ENCODE measurements at places on chromosomes 1 and 21.

GRCh38 chr1:34276606-34277005, 99.9 kb downstream of the C1orf94 start:
- DNase-seq, result no peak

- DNase-seq, result no peak
These were observed 134.0 kb upstream of the FAM78B start for GRCh38 chr1:166300767-166301166.

DNA sequence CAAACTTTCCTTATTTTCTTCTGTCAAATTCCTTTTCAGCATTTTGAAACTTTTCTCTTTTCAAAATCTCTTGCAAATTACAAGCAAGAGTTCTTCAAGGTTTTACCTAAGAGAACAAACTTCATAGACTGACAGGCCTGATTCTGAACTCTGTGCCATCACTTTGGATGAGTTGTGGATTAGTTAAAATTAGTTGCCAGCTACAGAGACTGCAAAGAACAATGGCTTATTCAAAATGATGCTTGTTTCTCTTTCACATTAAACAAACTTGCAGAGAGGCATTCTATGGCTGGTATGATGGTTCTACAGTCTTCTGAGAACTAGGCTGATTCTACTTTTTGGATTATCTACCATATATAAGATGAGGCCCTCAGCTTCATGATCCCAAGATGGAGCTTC, 3.8 kb downstream of the LRRC8B start:
- DNase-seq, result no peak

- DNase-seq, result no peak
These were observed 245.4 kb downstream of the NPHP4 start for GRCh38 chr1:5746611-5747425.

- DNase-seq, result no peak
These were observed 5.5 kb upstream of the OLFML2B start for GRCh38 chr1:162029157-162029556.

DNA sequence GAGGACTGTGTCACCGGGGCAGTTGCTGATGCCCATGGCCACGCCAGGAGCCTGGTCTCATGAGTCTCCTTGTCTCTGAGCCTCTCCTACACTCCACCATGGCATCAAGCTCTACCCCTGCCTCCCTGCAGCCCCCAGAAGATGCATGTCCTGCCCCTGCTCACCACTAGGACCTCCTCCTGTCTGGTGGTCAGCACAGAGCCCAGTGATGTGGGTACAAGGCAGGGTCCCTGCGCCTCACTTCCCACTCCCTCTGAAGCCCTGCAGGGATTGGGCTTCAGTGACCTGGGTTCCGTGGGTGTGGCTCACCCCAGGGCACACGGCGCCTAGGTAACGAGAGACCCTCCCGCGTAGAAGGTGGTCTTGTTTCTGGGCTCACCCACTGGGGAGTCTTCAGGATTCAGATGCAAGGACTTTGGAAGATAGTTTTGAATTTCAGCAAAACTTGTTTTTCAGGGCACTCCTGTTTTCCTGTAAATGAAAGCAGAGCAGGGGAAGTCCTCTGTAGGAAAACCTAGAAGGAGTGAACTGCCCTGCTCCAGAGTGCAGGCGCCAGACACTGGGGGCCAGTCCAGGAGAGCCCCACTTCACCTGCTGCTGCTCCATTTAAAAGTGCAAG, 2.8 kb downstream of the COL18A1 start:
- no peak for DNase-seq

GRCh38 chr1:89465201-89465600, 59.4 kb upstream of the LRRC8B start:
- no peak for DNase-seq

- DNase-seq, result no peak
These were observed 46.2 kb downstream of the MAP3K7CL start for GRCh38 chr21:29176471-29177120.

DNA sequence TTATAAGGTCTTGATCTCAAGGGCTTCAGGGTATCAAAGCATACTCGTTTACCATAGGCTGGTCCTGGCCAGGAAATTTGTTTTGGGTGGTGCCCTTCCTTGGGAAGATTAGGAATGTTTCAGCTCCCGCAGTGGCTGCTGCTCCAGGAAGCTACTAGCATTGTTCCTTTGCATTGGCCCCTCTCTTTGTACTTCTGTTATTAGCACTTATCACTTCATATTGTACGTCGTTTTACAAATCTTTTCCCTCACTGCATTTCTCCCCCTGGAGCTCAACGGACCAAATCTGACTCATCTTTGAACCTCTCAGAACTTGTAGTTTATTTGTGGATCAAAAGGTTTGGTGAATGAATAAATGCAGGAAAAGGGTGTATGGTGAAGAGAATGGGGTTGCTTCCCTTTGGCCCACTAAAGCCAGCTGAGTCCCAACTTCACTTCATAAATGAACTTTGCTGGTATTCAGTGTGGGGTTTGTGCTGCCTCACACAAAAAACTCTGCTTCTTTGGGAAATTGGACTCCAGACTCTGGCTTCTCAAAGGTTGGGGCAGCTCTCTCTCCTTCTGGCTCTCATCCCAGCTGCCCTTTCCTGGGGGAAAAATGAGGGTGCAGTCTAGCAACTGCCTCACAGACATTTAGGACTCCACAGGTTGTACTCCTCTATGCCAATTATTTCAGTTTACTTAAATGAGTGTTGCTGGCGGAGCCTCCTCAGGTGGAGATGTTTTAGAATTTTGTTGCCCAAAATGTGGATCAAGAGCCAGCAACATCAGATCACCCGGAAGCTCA, 5.9 kb downstream of the GNAT2 start:
- DNase-seq, result no peak

DNA sequence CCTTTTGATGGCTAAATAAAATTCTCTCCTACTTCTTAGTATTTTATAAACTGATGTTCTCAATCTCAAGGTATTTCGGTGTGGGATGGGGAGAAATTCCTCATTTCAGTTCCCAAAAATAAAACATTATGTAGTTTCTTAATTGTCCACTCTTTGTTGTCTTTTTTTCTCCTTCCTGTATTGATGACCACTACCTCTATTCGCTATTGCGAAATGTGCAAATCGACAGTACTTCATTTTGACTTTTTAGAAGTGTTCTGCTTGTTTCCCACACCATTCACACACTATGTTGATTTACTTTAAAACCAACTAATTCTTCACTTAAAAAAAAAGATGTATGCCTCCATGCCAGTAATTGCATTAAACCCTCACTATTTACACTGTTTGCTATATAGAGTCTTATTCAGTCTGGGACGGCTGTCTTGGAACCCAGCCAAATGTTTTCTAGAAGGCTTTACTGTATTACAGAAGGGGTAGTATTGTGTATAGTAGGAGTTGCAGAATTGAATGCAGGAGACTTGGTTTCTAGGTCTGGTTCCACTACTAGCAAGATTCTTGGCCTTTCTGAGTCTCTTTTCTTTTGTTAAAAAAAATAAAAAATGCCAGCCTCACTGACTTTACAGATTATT, 5.6 kb downstream of the RNF2 start:
- no peak for DNase-seq

GRCh38 chr1:51997974-51998382, 7.5 kb upstream of the RAB3B start:
- no peak for DNase-seq

DNA sequence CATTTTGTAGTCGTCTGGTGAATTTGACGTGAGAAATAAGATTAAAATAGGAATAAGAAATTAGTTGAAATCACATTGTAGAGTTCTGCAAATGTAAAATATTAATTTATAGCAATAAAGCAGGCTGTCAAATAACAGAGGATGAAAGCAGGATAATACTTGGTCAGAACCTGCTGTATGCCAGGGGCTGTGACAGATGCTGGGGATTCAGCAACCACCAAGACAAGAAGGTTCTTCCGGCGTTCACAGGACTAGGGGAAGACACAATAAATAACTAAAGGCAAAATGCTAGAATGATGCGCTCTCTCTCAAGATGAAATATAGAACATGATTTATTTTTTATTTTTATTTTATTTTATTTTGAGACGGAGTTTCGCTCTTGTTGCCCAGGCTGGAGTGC, 6.8 kb upstream of the PARK7 start:
- DNase-seq, result no peak

DNA sequence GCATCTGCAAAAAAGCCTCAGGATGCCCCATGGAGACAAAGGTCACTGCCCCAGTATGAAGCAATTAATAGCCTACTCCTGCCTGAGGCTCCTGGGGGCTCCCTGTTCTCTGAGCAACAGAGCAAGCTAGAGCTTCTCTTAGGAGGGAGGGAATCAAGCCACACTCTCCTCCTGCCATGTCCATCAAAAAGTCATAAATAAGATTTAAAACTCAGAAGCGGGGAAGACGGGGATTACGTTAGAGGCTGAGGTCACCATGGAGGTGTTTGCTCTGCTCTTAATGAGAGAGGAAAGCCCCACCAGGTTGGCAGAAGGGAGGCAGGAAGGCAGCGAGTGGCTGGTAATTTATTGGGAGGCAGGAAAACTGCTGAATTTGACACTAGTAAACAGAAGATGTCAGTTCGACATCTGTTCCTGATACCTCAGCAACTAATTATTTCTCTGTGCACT, 98.4 kb upstream of the TNR start:
- DNase-seq, result no peak

GRCh38 chr1:15902882-15903281, 55.4 kb downstream of the SPEN start:
- no peak for DNase-seq

GRCh38 chr1:94025383-94026340, 95.3 kb downstream of the ABCA4 start:
- DNase-seq, result no peak

GRCh38 chr1:248730507-248731335, 24.8 kb downstream of the LYPD8 start:
- DNase-seq, result no peak

- peak; percentile 32 for DNase-seq
These were observed 11.8 kb downstream of the RCAN1 start for GRCh38 chr21:34603002-34603709.

- no peak for DNase-seq
These were observed 63.2 kb downstream of the ITPKB start for GRCh38 chr1:226675715-226676357.

- no peak for DNase-seq
These were observed 73.8 kb upstream of the ZNF281 start for GRCh38 chr1:200483491-200484143.

All from stimulated activated CD8-positive, alpha-beta memory T cell treated with anti-CD3 and anti-CD28 coated beads, Interleukin-7, amount 100 ng/mL, for 1 hour (primary cell).